ENCODE measurements at places on chromosomes 11 and 22.

DNA sequence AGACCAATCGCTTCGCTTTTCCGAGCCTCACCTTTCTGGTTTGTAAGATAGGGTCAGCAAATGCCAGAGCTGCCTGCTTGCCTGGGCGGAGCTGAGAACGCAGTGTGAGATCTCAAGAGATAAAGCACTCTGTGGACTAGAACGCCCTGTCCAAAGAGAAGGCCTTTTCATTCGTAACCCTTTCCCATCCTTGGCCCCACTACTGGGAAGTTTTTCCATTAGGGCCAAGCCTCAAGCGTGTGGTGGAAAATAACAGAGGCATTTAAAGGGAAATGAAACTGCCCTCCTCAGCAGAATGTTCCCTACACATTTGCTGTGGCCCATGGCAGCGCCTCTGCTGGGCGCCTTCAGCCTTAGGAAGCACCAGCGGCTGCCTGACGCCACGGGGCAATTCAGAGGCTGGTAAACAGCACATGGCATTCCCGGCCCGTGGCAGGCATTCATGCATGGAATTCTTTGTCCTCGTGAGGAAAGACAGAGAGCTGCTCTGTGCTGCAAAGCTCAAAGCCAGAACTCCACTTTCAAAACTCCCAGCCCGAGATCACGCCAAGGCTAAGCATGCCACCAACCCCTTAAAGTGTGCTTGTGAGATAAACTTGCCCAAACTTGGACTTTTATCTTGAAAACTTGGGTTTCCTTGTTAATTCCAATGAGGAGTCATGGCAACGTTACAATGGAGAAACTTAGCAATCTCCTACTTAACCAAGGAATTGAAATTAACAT, 38.1 kb downstream of the AHNAK start:
- DNase-seq, result no peak

GRCh38 chr11:32414925-32415324, 20.4 kb downstream of the WT1 start:
- DNase-seq, result no peak

GRCh38 chr11:75041263-75041662, 52.5 kb downstream of the NEU3 start:
- DNase-seq, result no peak

DNA sequence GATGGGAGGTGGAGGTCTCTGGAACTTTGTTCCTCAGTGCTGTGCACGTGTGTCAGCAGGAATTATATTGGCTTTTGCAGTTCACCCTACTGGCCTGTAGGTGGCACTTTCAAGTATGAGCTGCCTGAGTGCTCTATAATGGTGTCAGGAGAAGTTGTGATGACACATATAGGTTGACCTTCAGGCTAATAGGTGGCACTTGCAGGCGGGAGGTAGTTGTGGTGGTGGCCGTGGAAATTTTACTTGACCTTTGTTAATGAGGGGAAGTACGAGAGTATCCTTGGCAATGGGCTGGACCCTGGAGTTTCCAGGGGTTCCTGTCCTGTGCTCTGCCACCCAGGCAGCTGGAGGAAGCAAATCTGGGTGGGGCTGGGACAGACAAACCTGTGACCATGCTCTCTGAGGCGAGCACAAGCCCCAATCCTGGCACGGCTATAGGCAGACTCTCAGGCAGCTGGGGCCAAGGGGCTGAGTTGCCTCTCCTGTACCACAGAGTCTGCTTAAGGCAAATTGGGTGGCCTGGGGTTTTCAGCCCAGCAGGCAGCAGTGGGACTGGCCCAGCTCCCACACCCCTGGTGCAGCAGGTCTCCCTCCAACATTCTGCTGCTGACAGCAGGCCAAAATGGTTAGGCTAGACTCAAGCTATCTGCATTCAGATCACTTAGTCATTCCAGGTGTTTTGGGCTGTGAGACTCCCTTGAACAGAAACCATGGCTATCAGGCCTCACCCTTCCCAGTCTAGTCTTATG, 147.5 kb upstream of the CTSC start:
- DNase-seq, result no peak

Measured in NCI-H524 treated with DMSO at 0.1 percent for 48 hours (cell line).